ENCODE measurements at places on chromosomes 1 and 21.

- no peak for DNase-seq
Measured at GRCh38 chr1:220441211-220441610, 86.7 kb upstream of the MARK1 start.

DNA sequence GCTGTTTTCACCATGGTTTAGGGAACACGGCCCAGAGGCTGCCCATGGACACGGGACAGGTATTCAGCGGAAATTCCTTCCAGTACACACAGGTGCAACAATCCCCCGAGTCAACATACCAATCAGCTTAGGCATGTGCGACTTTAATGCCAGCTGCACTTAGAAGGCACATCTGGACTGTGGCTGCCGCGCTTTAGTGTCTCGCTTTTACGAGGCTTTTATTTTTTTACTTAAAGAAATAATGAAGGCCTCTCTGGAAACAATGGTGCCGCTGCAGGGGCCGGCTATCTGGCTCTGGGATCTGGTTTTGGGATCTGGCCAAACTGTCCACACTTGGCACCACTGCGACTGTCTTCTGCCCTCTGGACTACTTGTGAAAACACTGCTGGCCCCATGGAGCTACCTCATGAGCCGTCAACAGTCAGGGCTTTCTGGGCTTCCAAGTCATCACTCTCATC, 55.5 kb downstream of the SLC66A1 start:
- no peak for DNase-seq

DNA sequence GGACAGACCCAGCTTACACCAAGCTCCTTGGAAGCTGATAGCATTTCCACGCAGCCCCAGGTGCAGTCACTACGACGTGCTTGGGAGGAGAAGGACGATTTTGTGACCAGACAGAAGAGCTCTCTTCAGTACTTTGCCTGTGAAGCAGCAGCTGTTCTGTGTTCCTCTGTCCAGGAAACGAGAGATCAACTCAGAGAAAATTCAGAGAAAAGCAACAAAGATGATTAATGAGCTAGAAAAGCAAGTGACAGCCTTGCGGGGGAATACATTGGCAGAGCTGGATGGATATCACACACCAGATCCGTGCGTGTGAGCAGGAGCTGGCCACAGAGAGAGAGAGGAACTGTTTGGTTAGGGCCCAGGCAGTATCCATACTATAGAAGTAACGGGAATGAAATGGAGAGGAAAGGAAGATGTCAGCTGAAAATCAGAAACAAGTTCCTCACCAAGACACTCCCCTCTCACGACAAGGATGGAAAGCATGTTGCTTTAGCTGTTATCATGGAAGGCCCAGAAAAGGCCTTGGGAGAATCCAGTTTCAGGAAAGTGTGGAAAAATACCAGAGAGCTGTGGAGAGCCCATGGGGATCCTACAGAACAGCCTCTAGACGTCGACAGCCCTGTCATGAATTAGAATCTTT, 106.2 kb downstream of the TOMM20 start:
- no peak for DNase-seq

DNA sequence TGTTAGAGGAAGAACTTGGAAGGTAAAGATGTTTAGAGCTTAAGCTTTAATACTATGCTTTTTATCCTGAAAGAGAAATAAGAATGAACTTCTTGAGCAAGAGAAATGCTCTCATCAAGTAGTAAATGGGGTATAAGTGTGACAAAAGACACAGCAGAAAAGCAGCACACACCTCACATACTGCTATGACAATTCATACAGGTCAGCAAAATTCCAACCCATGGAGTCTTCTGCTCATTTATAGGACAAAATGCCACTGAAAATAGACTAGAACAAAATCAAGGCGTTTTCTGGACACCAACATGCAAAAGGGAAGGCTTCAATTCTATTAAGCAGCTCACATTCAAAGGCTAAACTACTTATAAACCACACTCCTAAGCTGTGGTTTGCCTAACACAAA, 61.2 kb downstream of the EYA3 start:
- DNase-seq = no peak

DNA sequence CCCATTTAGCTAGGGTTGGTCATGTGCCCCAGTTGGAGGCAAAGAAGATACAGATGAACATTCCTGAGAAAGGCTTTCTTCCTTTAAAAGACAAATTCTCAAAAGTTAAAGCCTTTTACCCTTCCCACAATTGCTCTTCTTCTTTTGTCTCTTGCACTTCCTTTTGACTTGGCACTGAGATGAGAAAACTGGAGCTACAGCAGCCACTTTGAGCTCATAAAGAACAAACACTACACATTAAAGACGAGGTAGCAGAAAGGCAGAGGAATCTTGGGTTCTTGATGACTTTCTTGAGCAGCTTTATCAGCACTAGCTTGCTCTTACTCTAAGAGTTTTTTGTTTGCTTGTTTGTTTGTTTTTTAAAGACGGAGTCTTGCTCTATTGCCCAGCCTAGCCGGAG, 92.2 kb downstream of the DAB1 start:
- no peak for DNase-seq
